OCI-LY7 (cell line): ENCODE measurements at places on chromosomes 12 and 14.
A peak's percentile ranks its signal among the peaks of the same experiment; 100 is the strongest.

- DNase-seq = no peak
Measured at GRCh38 chr12:32519047-32519446, 119.7 kb downstream of the FGD4 start.

DNA sequence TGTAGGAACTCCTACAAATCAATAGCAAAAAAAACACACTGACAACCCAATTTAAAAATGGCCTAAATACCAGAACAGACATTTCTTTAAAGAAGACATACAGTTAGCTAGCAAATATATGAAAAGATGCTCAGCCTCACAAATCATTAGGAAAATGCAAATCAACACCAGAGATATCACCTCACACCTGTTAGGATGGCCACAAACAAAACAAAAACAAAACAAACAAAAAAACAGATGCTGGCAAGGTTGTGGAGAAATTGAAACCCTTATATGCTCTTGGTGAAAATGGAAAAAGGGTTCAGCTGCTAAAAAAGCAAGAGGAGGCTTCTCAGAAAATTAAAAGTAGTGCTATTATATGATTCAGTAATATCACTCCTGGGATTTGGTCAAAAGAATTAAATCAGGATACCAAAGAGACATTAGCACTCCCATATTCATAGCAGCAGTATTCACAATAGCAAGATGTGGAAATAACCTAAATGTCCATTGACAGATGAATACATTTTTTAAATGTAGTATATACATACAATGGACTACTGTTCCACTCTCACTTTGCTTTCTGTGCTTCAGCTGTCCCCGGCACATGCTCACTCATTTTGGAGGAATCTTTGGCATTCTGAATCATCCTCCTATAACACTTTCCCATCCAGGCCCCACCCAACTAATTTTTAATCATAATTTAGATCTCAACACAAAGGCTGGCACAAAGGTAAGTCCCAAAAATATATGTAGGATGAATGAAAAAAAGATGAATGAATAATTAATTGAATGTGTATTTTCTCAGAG lies 99.1 kb downstream of the SYT1 start:
- no peak for DNase-seq

- peak; percentile 87 for DNase-seq
Measured at GRCh38 chr12:93098077-93098476, 169.0 kb upstream of the EEA1 start.

- DNase-seq = no peak
Measured at GRCh38 chr12:58668871-58669270, 251.4 kb downstream of the LRIG3 start.

DNA sequence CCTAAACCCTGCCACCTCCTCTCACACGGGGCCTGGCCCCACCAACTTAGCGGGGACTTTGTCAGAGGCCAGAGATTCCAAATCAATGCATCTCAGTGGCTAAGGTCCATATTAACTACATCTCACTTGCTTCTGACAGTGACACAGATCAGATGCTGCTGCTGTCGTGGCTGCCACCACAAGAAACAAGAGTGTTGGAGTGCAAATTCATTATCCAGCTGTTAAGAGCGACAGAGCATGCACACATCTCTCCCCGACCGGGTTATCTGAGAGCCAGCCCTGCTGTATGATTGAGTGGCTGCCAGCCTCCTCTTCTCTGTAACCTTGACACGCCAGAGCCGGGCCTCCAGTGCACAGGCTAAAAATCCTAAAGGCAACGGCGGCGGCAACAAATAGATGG lies 40.2 kb downstream of the SPRING1 start:
- DNase-seq = no peak
